Substantia nigra (tissue), 51 donors: ENCODE measurements at places on chromosomes 16 and 17.

DNA sequence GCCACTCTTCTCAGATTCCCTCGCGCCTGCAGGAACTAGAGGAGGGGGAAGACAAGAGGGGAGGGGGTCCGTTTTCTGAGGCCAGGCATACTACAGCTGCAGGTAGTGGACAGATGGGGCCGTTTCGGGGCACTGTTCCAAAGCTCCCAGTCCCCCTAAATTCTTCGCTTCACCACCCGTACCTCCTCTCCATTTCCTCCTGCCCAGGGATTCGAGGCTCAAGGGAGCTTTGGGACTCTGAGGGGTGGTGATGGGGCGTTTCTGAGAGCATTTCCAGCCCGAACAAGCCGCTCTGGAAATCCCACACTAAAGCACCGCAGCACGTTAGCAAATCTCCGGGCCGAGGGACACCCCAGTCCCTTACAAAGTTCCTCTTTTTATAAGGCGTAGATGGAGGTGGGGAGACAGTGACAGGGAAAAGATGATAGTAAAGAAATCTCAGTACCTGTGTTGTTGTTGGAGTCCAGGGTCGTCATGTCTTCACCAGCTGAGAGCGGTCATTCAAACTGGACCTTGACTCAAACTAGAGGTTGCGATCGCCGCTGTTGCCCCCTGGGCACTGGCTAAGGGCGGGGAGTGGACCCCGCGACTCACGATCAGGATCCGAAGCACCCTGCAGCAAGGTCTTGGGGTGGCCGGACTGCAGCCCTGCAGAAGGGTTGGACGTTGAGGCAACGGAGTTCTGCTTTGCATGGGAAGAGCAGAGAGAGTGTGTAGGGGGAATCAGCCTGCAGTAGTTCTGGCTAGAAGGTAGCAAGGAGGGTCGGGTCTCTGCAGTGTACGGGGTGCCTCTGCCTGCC is 570 bp downstream of the NR1D1 start:
- no peak for DNase-seq

DNA sequence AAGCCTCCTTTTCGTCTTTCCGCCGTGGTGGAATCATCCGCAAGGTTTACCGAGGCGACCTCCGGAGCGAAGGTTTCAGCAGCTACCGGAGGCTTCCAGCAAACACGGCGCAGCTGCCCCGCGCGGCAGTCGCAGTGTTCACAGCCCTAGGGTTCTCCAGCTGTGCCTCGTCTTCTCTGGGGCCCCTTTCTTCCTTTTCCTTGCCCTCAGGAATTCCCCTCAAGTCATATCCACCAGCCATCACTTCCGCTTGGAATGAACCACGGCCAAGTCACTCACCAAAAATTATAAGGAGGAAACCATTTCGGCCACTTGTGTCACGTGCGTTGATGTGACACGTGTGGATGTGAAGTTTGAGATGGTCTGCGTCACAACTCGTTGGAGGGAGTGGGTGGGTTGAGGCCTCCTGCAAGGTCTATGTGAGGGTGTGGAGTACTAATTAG is 636 bp upstream of the ERN1 start:
- no peak for DNase-seq

GRCh38 chr17:81821147-81821546 is 11.9 kb downstream of the MCRIP1 start:
- no peak for DNase-seq

- DNase-seq: no peak
Measured at GRCh38 chr17:28181568-28181967, 137.4 kb upstream of the TMEM97 start.

DNA sequence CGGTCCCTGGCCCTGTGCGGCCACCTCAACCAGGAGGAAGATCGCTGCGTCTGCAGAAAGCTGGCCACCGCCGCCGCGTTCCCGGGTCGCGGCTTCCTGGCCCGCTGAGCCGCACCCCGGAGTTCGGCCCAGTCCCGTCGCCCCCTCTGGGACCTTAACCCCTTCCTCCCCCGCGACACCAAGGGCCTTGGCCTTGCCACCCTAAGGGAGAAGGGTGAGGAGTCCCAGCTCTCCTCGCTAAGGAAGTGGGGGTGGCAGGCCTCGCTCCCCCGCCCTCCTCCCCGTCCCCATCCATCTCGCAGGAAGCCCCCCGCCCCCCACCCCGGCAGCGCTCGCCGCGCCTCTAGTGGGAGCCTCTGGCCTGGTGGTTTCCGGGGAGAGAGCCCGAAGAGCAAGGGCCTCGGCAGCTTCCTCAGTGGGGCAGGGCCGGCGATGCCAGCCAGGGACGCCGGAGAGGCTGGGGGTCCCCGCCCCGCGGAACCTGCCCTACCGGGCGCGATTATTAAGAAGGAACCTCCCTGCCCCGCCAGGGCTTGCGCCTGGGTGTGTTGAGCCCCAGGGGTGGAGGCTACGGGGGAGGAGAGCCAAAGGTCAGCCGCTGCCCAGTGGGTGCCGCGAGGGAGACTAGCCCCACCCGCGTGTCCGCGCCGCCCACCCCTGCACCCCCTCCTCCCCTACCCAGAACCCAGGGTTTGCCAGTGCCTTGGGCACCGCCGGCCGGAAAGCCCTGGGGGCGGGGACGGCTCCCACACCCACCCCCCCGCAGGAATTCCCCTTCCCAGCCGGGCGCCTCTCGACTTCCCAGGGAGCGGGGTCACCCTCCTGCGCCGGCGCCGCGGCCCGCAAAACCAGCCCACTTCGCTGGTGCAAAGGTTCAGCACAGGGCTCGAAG is 6.8 kb downstream of the CBX4 start:
- DNase-seq: no peak

DNA sequence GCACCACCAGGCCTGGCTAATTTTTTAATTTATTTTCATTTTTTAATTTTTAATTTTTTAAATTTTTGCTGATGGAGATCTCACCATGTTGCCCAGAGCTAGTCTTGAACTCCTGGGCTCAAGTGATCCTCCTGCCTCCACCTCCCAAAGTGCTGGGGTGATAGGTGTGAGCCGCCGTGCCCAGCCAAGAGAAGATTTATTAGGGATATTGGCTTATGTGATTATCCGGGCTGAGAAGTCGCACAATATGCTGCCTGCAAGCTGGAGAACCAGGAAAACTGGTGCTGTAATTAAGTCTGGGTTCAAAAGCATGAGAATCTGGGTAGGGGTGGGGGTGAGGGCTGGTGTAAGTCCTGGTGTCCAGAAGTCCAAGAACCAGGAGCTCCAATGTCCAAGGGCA is 2.5 kb upstream of the C16orf90 start:
- DNase-seq: no peak

- no peak for DNase-seq
Measured at GRCh38 chr17:78379131-78379491, 662 bp downstream of the PGS1 start.

- no peak for DNase-seq
Measured at GRCh38 chr17:339193-340061, 13.2 kb downstream of the RPH3AL start.

- no peak for DNase-seq
Measured at GRCh38 chr17:10149573-10150399, 48.6 kb downstream of the GAS7 start.

- no peak for DNase-seq
Measured at GRCh38 chr17:50359998-50360461, 13.0 kb downstream of the MRPL27 start.

GRCh38 chr16:50532576-50532975 is 15.6 kb upstream of the NKD1 start:
- DNase-seq: no peak

- no peak for DNase-seq
Measured at GRCh38 chr17:44007346-44008204, 3.2 kb downstream of the NAGS start.

DNA sequence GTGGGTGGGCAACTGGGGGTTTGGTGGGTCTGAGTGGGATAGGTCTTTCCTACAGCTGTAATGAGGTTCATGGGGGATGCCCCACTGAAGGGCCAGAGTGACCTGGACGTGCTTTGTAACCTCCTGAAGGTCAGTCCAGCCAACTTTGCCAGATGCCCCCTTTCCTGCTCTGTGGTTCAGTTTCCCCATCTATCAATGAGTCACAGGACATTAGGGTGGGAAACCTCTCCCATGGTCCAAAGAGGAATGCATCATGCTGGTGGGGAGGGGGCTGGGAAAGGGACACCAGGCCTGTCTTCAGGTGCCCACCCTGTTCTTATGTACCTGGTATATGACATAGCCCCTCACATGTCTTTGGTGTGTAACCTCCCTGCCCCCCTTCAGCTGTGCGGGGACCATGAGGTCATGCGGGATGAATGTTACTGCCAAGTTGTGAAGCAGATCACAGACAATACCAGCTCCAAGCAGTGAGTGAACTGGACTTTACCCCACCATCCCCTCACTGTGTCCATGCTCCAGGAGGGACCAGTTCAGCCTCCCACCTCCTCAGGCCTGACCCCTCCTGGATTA is 24.0 kb upstream of the ALKBH5 start:
- no peak for DNase-seq

DNA sequence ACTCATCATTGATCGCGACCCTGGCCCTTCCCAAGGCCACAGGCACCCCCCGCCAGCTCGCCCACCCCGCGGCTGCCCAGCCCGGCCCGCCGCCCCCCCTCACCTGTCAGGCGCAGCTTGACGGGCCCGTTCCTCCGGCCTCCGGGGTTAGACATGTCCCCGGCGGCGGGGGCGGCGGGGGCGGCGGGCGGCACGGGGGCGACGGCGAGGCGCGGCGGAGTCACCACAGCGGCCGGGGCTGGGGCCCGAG is 456 bp downstream of the SMURF2 start:
- peak; percentile 73 for DNase-seq

DNA sequence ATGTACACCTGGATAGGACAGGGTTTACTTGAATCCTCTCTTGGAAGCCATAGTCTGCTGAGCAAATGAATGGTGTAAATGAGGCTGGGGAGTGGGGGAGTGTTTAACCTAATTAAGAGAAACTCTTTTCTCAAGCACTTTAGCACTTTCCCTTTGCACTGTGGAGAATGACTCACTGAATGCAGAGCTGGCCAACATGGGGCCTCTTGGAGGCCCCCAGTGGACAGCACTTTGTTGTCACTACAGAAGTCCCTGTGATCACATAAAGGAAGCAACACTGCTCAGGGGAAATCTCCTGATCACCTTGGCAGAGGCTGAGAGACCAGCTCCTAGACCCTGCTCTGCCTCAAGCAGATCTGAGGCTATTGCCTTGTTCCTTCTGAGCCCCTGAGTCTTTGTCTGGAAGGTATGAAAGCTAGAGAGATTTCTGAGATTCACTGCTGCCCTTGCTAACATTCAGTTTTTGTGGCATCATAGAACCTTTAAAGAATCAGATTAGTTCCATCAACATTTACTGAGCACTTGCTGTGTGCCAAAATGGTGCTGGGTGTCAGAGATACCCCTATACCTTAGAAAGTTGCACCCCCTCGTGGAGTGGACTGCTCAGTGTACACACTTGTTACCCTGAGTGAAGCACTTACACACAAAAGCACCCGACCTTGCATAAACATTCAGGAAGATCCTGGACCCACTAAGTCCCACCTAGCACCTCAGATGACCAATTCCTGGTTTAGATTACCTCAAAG is 230.1 kb upstream of the CCL2 start:
- DNase-seq: no peak

- no peak for DNase-seq
Measured at GRCh38 chr17:28038802-28039201, 3.7 kb upstream of the NLK start.

- DNase-seq: no peak
Measured at GRCh38 chr16:57422026-57422944, 17.7 kb downstream of the CCL17 start.

- no peak for DNase-seq
Measured at GRCh38 chr16:11414815-11415775, 69.8 kb downstream of the RMI2 start.

DNA sequence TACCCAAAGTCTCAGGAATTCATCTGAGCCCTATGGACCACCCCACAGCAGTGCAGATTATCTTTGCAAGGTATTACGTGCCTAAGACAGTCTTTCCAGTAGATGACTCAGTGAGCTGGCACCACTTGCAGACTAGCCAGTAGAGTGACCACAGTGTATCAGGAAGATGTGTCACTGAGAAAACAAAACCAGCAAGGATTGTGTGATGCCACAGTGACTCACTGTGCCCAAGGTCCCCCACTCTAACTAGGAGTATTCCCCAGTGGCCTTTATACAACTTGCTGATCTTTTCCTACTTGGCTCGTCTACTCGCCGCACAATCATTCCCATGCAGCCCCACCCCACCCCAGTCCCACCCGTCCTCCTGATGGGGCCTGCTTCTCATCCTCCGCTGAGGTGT is 26.8 kb upstream of the PRKCA start:
- DNase-seq: no peak

DNA sequence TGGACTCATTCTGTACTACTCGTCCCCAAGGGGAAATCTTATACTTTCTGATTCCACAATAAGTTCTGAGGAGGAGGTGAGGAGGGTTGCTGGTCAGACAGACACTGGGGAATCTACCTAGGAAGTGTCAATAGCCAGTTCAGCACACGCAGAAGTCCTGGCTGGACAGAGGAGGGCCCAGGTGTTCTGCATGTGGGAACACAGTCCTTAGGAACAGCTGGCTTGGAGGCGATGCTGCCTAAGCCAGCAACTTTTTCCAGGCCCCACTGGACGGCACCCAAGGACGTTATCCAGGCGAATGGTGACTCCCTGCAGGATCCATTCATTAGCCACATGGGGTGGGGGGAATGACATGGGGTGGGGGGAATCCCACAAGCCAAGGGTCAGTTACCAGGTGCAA is 29.9 kb upstream of the WFIKKN2 start:
- DNase-seq: no peak

DNA sequence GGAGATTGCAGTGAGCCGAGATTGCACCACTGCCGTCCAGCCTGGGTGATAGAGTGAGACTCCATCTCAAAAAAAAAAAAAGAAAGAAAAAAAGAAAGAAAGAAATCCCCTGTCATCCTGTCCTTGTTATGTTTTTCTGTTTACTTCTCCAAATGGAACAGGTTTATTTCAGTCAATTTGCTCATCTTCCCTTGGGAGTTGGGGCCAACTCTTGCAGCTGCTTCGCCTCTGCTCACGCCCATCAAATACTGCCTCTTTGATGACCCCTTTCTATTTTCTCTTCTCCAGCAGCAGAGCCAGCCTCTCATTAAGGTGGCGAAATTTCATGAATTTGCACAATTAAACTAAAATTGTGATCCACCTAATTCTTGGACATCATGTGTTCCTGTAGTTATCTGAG is 173.4 kb downstream of the ZNF18 start:
- no peak for DNase-seq

DNA sequence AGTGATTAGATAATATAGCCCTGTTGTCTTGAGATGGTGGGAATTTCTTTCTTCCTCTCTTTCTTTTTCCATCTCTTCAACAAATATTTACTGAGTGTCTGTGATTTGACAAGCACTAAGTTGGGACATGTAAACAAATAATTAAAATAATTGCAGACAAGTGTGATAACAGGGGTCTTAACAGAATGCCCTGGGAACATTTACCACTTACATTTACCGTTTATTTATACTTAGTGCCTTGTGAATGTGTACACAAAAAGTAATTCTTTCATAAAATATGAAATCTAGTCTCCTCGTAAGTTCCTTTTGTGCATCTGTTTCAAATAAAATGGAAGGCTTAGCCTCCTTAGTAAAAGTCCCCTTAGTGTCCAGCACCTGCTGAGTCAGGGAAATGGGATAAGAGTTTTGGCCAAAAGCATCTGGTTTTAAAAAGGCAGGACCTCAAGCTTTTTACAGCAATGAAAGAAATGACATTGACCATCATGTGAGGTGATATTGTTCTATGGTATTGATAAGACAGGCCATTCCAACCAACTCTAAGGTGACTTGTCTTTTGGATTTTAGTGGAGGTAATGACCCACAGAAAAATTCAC is 188.2 kb downstream of the HS3ST3B1 start:
- no peak for DNase-seq

GRCh38 chr17:45745601-45746494 is 38.3 kb upstream of the CRHR1 start:
- DNase-seq: no peak
